Effector CD4-positive, alpha-beta T cell (primary cell): ENCODE measurements at places on chromosomes 5 and 9.

DNA sequence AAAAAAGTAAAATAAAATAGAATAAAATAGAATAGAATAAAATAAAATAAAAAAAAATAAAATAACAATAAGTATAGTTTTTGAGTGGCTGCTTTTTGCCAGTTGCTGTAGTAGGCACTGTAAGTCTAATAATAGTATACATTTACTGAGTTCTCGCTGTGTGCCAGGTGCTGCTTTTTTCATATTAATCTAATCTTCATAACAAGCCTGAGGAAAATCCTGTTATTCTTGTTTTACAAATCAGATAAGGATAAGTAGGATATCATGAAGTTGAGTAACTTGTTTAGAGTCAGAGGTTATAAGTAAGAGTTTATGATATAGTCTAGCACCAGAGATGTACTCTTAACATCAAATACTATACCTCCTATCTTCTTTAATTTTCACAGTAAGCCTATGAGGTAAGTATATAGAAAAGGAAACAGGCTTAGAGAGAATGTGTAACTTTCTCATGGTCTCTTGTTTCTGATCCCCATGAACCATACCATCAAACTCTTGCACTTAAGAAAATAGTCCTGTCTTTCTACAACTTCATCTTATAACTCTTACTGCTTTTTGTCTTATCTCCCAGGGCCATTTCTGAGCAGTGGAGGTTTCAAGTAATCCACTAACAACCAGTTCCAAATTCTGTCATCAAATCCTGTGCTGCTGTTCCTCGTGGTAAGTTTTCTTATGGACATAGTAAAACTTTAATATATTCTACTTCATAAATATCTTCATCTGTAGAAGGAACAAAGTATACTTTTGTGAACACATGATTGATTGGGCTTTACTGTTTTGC is 18.7 kb downstream of the RMI1 start:
- no peak for DNase-seq

DNA sequence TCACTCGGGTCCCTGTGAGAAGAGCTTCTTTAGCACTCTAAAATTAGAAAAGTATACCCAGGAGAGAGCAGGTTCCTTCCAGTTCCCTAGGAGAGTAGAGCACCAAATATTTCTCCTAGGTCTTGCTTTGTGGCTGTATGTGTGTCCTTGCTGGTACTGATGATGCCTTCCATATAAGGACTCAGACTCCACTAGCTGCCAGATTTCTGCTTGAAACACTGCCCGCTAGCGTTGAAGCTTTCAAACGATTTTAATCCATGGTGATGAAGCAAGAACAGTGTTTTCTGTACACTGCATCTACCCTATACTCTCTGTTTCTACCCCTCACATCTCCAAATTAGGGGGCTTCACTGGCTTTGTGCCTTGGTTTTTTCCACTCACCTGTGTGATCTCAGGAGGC is 2.4 kb upstream of the SMC2 start:
- DNase-seq, result no peak

- no peak for DNase-seq
Measured at GRCh38 chr9:99660191-99660636, 161.5 kb upstream of the NR4A3 start.

DNA sequence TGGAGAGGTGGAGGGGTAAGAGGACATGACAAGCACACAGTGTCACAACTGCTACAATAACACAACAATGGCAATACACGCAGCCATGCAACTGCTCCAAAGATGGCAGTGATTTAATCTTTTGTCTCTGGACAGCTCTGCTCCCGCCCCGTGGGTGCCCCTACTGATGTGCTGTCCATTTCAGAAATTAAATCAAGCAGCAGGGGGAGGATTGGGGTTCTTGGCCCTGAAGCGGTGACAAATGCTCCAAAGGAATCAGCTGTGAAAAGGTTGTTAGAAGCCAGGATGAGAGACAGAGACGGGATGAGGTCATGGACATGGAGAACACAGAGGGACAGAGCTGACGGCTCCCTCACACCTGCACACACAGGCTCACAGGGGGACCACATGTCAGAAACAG is 22.6 kb downstream of the CNTFR start:
- no peak for DNase-seq

DNA sequence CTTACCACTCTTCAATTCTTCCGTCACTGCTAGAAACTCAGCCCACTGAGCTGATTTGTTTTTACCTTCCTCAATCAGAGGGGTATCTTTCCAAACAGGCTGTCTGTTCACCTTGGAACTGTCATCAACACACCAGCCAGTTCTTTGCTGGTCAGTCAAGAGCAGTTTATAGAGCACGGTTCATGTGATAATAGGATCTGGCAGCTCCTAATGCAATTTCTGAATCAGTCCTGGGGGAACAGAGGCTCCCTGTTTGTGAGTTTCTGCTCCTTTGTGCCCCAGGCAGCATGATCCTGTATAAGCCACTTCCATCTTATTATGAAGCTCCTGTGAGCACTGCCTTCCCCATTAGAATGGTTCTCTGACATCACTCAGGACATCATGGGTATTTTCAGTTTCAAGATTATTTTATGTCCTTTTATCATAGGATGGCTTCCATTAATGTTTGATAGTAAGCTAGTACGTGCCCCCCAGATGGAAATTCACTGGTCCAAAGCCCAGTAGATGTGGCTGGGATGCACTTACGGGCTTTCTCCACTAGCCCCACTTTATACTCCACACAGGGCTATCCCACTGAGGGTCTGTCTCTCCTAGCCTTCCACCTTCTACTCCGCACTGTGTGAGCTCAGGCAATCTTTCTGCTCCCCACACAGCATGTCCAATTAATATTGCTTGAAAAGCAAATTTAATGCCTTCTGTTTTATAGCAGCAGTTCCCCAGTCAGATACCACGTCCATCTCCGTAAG is 85.5 kb upstream of the SPIN1 start:
- DNase-seq, result no peak

DNA sequence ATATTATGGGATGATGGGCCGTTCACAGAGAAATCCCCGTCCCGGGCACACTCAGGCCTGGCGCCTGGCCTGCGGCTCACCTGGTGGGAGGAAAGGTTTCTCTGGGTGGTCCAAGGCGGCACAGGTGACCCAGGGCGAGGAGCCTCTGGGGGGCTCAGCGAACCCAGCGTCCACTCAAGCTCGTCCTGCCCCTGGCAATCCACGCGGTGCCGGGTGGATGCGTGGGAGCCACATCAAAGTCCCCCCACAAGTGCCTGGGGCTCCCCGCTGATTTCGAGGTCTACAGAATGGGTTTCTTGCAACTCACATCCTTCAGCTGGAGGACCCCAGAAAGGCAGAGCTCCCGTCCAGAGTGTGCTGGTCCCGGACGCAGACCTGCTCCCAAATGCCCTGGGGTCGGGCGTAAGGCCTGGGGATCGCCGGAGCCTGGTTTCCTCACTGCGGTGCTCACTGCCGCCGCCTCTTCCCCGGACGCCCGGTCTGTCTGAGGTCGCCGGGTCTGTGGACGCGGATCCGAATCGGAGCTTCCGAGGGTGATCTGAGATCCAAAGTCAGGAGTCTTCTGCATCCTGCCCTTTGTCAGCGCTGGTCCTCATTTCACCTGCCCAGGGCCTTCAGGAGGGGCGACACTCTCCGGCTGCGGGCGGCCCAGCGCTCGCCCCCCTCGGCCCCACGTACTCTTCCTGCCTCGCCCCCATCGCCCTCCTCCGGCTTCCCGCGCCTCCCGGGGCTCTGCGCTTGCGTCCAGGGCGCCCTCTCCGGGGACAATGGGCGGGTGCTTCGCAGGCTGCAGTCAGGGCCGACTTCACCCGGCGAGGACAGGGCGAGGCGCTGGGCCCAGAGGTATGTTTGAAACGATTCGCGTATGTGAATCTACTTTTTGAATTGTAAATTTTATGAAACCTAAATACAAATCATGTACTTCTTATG is 20.0 kb upstream of the RUFY1 start:
- peak; percentile 48 for DNase-seq

DNA sequence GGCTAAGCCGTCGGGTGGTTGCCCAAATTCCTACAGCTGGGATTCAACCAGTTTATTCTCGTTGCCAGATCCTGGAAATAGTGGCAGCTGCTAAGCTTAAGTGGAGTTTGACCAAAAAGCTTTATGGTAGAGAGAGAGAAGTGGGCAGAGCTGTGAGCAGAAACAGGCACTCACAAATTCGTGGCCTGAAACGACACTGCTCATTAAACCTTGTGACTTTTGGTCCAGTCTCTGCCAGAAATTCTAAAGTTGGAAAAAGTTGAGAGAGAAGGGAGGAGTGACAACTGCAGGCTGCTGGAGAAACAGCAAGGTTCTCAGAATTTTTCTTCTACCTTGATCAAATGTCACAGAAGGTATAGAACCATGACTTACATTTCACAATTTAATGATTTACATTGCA is 131.5 kb downstream of the MTX3 start:
- DNase-seq, result no peak

- no peak for DNase-seq
Measured at GRCh38 chr5:50963971-50964745, 297.7 kb downstream of the PARP8 start.

DNA sequence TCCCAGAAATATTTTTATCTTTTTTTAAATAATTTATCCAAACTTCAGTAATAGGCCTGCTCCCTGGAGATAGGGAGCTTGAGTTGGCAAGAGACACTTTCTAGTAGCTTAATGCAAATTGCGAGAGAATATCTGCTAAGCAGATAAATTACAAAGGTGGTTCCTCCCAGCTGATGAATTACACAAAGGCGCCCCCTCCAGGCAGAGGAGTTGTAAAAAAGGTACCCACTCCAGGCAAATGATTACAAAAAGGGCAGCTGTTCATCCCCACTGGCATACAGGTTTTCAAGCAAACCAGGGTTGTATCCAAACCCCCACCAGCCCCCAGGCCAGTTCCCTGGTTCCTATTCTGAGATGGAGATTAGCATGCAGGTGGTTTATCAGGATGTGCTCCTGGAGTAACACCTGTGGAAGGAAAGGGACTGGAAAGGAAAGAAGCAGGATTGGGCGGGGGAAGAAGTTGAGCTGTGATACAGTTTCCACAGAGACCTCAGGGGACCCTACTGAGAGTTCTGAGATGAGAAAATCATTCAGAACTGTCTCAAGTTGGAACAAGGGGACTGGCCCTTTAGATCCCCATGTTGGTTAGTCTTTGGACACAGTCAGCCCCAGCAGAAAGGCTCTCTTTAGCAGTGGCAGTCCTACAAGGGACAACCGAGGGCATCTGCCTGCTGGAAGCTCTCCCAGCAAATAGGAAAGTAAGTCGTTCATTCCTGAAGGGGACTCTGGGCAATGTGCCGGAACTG is 25.5 kb downstream of the ESM1 start:
- no peak for DNase-seq

GRCh38 chr5:134769206-134769605 is 10.6 kb downstream of the DDX46 start:
- DNase-seq, result no peak

DNA sequence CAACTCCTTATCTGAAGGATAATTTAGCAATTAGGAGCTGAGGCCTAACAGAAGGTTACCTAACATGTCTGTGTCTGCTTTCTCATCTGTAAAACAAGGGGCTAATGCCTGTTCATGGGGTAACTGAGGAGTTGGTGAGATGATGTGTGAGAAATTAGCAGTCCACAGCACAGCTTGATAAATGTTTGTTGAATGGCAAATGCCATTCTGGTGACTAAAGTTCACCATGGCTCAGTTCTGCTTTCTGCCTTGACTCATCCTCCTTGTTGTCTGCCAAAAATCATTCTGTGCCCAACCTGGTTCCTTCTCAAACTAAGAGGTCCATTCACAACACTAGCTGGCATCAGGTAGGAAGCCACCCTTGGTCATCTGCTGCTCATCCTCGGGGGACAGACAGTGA is 552.0 kb upstream of the KLF4 start:
- DNase-seq, result no peak

DNA sequence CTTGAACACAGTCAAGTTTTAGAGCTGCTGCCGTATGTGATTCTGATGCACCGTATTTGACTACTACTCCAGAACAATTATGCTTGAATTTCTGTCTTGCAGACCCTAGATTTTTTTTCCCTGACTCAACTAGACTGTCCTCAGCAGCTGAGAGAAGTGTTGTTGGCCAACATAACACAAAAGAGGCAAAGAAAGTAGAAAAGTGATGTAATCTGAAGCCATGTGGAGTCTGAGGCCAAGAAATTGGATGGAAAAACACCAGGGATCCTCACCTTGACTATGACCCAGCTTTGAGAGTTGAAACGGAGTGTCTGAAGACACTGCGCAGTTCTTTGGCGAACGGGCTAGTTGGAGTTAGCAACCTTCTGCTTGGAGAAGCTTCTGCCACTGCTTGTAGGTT is 36.3 kb upstream of the FGF1 start:
- DNase-seq, result no peak

DNA sequence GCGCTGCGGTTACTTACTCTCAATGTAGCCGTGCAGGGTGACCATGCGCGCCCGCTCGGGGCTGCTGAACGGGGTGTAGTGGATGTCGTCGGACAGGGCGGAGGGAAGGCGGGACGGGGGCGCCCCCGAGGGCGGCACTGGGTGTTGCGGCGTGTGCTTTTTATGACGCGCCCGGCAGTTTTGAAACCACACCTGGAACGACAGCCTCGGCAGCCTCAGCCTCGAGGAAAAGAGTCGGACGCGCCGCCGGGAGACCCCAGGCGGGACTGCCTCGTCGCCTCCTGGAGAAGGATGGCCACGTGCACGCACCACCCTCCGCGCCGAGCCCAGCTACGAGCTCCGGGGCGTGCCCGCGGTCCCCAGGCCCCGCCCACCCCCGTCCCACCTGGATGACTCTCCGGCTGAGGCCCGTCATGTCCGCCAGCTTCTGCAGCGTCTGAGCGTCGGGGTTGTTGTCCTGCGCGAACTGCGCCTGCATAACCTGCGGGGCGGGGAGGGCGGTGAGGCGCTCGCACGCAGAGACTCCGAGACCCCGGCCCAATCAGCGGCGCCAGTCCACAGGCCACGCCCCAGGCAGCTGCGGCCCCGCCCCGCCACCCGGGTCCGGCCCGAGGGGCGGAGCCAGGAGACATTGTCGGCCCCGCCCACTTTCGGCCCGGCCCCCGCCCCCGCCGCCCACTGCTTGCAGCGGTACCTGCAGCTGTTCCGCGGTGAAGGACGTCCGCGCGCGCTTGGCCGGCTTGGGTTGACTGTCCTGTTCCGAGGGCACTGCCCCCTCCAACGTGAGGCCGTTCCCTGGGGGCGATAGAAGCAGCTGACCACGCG is 15.0 kb downstream of the LHX6 start:
- no peak for DNase-seq

GRCh38 chr5:95841914-95842812 is 19.6 kb upstream of the GLRX start:
- no peak for DNase-seq

- peak; percentile 35 for DNase-seq
Measured at GRCh38 chr5:93620487-93621326, 37.7 kb downstream of the NR2F1 start.

GRCh38 chr9:110777876-110778215 is 109.3 kb downstream of the MUSK start:
- no peak for DNase-seq

DNA sequence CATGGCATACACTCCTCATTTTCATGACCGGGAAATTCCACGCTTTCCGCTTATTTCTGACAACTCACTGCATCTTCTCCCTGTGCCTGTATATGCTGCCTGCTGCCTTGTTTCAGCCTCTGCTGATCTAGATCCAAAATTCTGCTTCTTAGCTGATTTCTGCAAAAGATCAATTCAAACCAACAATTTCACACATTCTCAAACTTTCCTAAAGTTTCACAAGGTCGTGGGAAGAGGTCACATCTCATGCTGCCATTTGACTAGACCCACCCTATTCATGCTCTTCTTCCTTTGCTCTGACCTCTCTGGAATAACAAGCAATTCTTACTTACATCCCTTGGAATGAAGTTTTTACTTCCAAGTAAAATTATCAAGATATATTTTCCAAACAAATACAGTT is 84.5 kb downstream of the TMEM167A start:
- DNase-seq, result no peak
